ENCODE measurements at places on chromosomes 3 and 15. TPM values are rescaled to one million over a fixed set of nuclear protein-coding genes. Genes with fewer than 3 reads are reported as not detected.

Gene EEFSEC
- total RNA-seq: 2.3 TPM

Gene TFG
- 52.6 TPM for total RNA-seq

Gene TIGIT
- total RNA-seq: not detected

Gene IL16
- 5.0 TPM for total RNA-seq

Gene ACOX2
- 20.5 TPM for total RNA-seq

Gene RPL29
- total RNA-seq: 1,076 TPM

Data from fibroblast of lung (primary cell).